ENCODE measurements at places on chromosomes 16 and 17.

GRCh38 chr16:82605076-82605475 lies 21.7 kb upstream of the CDH13 start:
- no peak for DNase-seq

GRCh38 chr17:59637611-59638310 lies 18.1 kb downstream of the CLTC start:
- DNase-seq: no peak

- no peak for DNase-seq
These were observed 31.4 kb downstream of the ANKRD40 start for GRCh38 chr17:50676065-50676975.

GRCh38 chr17:10628756-10629155 lies 28.4 kb downstream of the MYH3 start:
- no peak for DNase-seq

GRCh38 chr16:76194616-76195015 lies 82.6 kb upstream of the CNTNAP4 start:
- DNase-seq: no peak

GRCh38 chr16:67087803-67088202 lies 21.9 kb upstream of the PHAF1 start:
- DNase-seq: no peak
